RCC 7860 (cell line): ENCODE measurements at places on chromosomes 3 and 15.

DNA sequence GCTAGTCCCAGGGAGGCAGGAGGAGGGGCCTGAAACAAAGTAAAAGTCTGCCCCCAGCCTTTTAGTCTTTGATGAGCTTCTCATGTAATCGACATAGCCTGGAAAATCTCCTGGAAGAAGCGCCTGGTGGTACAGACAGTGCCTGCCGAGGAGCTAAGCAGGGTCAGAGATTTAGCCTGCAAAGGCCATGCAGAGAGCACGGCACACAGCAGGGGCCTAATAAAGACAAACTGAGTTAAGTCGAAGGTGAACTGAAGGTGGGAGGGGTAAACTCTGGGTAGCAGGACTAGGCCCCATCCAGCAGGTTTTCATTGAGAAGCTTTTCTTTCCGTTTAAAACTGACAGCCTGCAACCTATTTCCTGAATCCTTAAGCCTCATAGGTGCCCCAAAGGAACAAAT is 115.5 kb upstream of the ABHD17C start:
- no peak for DNase-seq

GRCh38 chr15:90994059-90994416 is 297 bp downstream of the PRC1 start:
- DNase-seq: no peak

DNA sequence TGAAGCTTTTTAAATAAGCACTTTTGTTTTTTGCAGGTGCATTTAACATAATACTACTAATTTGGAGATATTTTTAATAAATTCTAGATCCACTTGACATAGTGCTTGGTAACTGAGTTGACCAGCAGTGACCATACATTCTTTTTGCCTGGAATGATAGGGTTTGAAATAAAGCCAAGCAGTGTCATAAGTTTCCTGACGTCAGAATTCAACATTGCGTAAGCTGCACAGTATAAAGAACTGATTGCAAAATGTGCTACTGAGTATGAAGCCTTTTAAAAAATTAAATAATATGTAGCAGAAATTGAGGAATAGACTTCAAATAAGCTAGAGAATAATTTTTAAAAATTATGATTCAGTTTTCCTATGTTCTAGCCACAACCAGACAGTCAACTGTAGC is 454.6 kb upstream of the ARPP21 start:
- DNase-seq: no peak

DNA sequence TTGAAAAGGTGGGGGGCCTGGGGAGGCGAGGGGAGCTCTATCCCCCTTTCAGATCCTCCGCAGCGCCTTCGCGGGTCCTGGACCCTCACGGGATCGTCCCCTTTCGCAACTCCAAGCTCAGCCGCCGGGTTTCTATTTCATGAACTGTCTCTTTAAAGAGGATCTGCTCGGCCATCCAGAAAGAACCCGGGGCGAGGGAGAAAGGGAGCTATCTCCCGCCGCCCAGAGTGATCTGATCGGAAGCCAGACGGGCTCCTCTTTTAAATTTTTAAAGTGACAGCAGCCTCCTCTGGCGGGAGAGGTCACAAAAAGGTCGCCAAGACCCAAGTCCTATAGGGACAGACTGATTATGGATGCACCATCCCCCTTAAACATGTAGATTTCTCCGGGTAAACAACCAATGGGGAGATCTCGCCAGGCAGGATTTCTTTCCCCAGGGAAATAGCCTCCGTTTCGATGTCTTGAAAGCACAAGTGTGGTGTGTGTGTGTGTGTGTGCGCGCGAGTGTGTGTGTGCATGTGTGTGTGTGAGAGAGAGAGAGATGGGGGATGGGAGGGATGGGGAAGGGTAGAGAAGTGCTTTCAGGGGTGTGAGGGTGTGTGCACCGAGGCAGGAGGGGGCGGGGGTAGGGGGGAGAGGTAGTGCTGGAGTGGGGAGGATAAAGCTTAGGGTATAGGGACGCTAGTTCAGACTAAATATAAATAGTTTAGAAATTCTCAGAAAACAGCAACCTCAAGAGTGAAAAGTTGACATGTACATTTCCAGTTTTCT is 516.1 kb downstream of the MECOM start:
- DNase-seq: peak; percentile 67

- DNase-seq: no peak
Measured at GRCh38 chr15:26038693-26039092, 175.6 kb upstream of the ATP10A start.
